Activated naive CD4-positive, alpha-beta T cell treated with Interleukin-2 at 50 U/mL for 16 hours (primary cell): ENCODE measurements at places on chromosomes 13 and 19.

GRCh38 chr13:110583178-110583865, 21.8 kb upstream of the RAB20 start:
- DNase-seq: no peak

GRCh38 chr19:32874605-32875004, 5.0 kb upstream of the SLC7A9 start:
- no peak for DNase-seq

DNA sequence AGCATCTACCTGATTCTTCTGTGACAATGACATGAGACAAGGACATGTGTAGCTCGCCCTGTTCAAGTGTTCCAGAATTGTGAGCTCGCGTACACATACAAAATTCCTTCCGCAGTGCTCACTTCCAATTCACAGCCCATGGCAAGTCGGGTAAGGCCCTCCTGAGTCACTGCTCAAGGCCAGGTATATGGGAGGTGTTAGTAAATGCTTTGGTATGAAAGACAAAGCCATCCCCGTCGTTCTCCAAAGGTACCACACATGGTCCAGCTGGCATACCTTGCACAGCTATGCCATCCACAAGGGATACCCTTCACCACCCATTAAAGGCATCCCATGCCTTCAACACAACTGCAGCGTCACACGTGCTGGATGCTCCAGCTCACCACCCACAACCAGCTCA, 4.4 kb upstream of the ELL start:
- no peak for DNase-seq

DNA sequence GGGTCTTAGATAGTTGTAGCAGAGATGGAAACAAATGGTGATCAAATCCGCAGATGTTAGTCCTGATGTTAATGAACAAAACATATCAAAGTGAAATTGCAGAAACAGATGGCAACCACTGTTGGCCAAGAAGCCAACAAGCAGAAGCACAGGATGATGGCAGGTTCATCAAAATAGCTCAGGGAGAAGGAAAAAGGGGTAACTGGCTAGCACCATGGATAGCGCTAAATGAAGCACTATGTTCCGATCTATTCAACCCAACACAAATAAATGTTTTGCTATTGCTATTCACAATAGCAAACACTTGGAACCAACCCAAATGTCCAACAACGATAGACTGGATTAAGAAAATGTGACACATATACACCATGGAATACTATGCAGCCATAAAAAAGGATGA, 413.7 kb downstream of the FGF14 start:
- DNase-seq: no peak

DNA sequence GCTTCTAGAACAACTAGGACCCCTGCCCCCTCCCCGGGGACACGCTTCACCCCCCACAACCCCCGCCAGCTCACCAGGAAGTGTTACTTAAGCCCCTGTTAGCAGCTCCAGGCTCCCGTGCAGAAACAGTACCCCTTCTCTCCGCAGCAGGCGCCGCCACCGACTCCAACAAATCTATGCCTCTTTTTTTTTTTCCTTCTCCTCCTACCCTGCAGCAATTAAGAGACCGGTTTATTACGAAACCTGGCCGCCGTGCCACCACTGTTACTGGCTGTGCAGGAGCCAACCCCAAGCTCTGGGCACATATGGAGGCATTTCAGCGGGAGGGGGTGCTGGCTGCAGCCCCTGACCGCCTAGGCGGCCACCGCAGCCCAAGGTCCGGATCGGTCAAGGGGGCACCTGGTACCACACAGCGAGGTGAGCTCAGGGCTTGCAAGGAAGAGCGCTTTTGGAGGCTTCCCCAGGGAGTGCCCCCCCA, 2.4 kb downstream of the GADD45B start:
- DNase-seq: peak; percentile 57

GRCh38 chr13:113664751-113665596, 2.0 kb upstream of the GRK1 start:
- DNase-seq: no peak

DNA sequence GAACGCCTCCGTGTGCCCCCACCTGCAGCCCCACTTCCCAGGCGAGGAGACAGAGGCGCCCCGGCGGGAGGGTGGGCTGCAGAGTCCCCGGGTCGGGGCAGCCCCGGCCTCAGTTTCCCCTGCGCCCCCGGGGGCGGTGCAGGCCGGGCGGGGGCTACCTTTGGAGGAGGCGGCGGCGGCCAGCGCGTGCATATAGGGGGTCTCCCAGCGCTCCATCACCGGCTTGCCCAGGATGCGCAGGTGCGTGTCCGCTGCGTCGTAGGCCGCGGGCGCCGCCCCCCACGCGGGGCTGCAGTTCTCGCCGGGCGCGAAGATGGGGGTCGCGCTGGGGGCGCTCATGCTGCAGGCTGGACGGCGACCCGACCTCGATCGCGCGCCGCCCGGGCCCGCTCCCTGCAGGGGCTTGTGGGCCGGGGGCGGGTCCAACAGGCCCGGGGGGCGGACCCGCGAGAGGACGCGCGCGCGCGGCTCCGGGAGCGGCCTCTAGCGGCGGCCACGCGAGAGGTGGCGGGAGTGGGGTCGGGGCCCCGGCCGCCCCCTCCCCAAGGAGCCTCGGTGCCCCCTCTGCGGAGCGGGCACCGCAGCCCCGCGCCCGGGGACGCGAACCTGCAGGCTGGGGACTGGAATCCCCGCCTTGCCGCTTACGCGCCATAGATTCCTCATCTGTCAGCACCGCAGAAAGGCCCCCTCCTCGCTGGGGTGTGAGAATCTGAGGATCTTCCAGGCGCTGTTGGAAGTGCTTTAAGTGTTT, at the start of gene GAMT:
Gene GAMT (minus strand): TSS at position 405 of the 751 bp plus-strand sequence. CDS start 66 bp downstream, at position 339.
- peak; percentile 61 for DNase-seq

- DNase-seq: no peak
These were observed 55.0 kb downstream of the ZIC5 start for GRCh38 chr13:99916366-99917103.

DNA sequence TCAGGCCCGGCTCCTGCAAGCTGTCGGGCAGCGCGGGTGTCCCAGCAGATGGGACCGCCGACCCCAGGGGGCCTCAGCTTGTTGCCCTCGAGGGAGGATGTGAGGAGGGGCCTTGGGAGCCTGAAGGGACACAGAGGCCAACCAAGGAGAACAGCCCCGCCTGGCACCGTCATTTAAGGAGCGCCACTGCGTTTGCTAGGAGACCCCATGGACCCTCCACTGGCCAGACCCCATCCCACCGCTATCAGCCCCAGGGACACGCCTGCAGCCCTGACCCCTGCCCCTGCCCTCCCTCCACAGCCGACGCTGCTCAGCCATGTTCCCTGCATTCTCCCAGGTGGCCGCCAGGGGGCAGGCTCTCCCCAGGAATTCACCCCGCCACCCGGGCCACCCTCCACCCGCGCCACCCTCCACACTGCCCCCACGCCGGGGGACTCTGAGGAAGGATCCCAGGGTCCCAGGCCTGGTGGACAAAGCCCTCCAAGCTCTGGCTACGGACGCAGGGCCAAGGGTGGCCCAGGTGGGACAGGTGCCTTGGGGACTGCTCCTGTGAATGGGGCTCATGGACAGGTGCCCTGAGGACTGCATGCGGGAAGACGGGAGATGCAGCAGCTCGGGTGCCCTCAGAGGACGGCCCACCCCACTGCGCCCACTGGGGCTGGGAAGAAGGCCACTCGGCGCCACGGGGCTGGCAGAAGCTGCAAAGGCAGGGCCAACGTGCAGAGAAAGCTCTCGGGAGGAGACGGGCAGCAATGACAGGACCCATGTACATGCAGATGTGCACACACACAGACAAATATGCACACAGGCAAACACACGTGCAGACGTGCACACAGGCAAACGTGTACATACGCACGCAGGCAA, 34.4 kb downstream of the PIP5K1C start:
- peak; percentile 77 for DNase-seq

DNA sequence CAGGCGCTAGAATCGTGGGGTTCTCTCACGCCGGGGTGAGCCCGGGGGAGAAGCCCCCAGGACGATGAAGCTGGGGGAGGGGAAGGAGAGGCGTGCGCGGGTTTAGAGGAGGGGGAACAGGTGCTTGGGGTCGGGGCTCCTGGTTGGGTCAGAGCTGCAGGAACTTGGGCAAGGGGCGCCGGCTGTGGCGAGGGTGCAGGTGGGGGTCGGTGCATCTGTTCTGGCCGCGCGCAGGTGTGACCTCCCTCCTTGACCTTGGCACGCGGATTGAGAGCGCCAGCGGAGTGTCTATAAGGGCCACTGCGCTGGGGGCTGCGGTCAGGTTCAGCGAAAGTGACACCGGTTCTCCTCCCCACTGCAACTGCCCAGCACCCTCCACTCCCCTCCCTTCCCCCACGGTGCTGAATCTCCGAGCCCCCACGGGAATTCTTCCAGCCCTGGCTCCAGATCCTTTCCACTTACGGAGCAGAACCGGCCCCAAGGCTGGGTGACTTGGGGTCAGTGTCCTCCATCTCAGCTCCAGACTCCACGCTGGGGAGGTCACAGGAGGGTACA, 618 bp downstream of the TMEM38A start:
- DNase-seq: peak; percentile 5
